Right renal cortex interstitium (tissue), 3 donors: ENCODE measurements at places on chromosomes 5 and 9. TPM values are rescaled to one million over a fixed set of nuclear protein-coding genes. Genes with fewer than 3 reads are reported as not detected.

SLC34A1 gene
- polyA plus RNA-seq: 190 TPM

TIMD4 gene
- 0.42 TPM for polyA plus RNA-seq

PFN3 gene
- 0.47 TPM for polyA plus RNA-seq

RNF44 gene
- 28.6 TPM for polyA plus RNA-seq

AGXT2 gene
- 60.4 TPM for polyA plus RNA-seq

ENTPD2 gene
- 2.9 TPM for polyA plus RNA-seq
